Sciatic nerve (tissue), 2 donors: ENCODE measurements at places on chromosomes 4 and X. TPM values are rescaled to one million over a fixed set of nuclear protein-coding genes. Genes with fewer than 3 reads are reported as not detected.

DNA sequence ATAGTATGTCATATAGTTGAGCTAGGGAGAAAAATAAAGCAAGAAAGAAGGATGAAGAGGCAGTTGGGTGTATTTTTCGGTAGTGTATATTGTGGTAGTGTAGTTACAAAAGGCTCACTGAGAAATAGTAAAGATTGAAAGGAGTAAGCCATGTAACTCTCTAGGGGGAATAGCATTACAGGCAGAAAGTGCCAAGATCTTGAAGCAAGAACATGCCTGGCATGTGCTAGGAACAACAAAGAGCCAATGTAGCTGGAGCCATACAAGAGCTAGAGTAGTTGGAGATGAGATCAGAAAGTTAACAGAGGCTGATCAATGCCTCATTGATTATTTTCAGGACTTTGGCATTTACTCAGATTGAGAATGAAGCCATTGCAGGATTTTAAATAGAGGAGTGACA is 3.0 kb downstream of the ABCE1 start:
- DNase-seq, result no peak

DNA sequence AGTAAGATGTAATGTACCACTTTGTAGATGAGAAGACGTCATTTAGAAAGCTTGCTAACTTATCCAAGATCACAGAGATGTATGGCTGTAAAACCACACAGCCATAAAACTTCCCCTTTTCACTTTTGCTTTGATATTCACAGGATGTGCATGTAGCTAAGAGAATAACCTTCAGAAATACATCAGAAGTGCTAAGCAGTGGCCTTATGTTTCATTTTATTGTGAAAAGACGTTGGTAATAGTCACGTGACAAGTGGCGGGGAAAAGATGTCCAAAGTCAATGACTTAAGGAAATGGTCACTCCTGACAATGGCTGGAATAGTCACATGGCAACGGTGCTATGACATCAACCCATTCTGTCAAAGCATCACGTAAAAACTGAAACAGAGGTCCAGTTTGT is 12.9 kb upstream of the WDR17 start:
- DNase-seq, result no peak

DNA sequence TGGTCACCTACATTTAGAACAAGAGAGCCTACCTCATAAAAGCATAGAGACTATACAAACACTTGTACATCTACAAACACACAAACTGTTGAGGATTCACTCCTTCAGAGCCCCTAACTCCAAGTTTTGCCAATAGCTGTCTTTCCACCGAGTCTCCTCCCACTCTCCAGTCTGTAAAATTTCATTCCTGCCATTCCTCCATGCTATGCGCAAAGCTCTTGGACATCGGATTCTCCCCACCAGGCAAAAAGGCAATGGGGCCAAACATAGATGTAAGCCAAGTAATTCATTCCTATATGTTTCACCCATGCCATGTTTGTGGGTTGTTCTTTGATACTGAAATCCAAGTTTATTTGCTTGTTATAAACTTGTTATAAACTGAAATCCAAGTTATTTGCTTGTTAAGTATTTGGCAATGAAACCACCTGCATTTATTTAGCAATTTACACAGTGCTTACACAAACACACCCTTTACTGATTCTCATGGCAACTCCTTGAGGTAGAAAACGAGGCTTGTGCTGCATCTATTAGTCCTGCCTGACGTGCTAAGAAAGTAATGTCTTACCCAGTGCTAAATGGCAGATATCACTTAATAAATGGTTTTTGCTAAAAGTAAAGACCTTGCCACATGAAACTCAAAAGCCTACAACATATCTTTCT is 91.1 kb downstream of the SCFD2 start:
- DNase-seq, result no peak

DNA sequence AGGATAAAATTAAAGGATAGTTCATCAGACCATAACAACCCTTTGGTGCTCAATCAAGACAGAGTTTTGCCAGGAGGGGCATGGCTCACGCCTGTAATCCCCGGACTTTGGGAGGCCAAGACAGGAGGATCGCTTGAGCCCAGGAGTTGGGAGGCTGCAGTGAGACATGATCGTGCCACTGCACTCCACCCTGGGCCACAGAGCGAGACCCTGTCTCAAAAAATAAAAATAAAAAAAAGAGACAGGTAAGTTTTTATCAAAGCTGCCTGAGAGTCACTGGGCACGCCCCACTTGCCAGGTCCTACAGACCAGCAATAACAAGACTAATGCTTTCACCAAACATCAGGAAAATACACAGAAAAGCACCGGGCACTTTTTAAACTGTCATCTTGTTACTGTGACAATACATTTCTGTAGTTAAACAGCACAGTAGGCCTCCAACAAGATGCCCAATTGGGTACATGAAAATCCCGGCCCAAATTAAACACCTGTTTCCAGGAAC is 765 bp downstream of the CFAP97 start:
- DNase-seq, result no peak

DNA sequence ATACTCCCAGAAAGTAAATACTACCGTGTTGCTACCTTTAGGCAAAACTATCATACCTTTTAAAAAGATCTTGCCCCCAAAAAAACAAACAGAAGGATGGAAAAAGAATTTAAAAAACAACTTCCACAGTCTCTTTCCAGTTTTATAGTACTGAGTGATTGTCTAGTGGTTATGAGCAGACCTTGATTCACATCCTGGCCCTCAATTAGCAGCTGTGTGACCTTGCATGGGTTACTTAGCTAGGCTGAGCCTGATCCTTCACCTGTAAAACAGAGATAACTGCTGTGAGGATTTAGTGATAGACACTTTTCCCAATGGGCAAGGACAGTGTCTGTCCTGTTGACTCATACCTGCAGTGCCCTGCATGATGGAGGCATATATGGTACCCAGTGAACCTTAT is 49.0 kb downstream of the SMAD1 start:
- no peak for DNase-seq

DNA sequence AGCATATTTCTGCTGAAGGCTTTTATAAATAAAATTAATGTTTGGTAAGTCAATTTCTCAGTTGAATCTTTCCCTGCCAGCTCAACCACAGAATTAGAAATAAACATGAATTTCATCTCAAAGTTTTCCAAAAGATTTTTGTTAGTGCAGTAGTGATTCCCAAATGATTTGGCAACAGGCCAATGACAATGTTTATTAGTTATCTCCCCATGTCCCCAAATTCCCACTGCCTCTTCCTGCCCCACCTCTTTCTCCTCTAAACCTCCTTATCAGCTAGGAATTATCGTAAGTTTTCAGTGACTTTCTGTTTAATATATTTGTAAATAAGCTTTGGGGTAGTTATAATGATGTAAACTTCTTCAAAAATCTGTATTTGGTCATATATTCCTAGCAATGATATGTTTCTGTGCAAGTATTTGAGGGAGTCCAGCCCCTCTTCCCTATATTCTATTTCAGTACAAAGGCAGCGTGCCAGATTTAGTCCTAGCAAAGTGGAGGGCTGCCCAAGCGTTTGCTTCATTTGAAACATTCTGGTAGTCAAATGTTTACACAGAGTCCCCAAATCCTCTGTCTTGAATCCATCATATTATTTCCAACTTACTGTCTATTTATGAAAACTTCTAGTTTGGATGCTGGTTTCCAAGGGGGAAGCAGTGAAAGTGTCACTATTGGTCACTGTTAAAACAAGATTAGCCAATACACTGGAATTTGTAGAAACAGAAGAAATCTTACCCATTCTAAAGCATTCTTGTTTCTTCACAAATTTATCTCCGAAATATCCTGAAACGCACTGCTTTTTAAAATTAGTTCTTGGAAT is 33.7 kb upstream of the ANKRD50 start:
- DNase-seq, result no peak

DNA sequence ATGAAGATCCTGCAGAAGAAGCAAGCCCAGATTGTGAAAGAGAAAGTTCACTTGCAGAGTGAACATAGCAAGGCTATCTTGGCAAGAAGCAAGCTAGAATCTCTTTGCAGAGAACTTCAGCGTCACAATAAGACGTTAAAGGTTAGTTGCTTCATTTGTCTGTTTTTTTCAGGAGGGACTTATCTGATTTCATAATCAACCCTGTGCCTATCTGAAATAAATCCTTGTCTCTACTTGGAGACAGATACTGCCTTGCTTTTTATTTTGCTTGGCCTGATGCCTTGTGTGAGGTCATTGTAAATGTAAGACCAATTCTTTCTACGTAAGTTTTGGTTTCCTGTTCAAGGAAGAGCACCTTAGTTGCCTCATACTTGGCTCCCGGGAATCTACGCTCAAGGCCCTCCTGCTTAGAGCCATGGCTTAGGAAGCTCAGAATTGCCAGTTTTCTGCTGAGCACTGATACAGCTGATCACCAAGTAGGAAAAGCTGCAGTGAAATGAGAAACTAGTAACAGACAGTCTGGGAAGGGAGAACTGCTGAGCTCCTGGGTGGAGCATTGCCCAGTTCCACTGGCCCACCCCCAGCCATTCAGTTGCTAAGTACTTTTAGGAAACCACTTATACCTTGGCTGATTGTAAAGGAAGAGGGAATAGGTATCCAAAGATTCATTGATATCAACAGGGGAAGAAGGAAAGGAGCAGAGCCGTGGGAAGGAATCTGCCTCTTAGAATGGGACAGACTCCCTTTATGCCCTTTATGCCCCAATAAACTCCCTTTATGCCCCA is 41.8 kb downstream of the RBBP7 start:
- DNase-seq, result no peak

DNA sequence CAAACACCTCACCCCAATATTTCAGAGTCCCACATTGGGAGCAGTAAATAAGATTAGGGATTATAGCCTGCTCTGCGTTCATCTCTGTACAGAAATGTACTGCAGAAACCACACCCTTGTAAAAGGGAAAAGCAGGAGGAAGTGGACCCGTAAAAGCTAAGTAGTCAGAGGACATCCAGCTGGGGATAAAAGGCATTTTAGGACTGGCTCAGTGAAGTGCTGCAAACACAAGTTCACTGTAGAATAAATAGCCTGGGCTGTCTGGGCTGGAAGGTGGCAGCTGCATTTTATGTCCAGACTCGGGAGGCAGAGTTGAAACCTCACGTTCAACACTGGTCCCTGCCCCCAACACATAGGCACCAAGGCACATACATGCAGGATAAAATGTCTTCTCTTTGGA is 178.7 kb upstream of the FAT1 start:
- no peak for DNase-seq

- DNase-seq, result no peak
Observed at GRCh38 chr4:124903995-124904722, 191.6 kb upstream of the ANKRD50 start.

- no peak for DNase-seq
Observed at GRCh38 chr4:6941796-6942195, 32.2 kb downstream of the TBC1D14 start.

DNA sequence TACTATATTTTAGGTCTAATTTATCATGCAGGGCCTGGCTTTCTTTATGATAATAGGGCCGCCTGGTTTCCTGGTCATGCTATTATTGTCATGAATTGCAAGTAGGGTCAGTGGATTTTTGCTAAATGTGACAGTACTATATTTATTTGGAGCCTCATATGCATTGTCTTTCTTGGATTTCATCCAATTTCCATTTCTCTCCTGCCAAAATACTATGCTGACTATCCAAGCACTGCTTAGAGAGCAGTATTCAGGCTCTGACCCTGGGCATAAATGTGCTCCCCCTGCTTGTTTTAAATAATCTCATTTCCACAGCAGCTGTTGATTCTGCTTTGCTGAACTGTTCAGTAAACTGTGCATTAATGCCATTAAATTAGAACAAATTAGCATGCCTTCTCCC is 269.3 kb downstream of the GPM6A start:
- DNase-seq, result no peak

GRCh38 chrX:133516686-133517085 is 101.4 kb upstream of the GPC4 start:
- no peak for DNase-seq

GRCh38 chr4:54016504-54016903 is 47.9 kb downstream of the CHIC2 start:
- no peak for DNase-seq

DNA sequence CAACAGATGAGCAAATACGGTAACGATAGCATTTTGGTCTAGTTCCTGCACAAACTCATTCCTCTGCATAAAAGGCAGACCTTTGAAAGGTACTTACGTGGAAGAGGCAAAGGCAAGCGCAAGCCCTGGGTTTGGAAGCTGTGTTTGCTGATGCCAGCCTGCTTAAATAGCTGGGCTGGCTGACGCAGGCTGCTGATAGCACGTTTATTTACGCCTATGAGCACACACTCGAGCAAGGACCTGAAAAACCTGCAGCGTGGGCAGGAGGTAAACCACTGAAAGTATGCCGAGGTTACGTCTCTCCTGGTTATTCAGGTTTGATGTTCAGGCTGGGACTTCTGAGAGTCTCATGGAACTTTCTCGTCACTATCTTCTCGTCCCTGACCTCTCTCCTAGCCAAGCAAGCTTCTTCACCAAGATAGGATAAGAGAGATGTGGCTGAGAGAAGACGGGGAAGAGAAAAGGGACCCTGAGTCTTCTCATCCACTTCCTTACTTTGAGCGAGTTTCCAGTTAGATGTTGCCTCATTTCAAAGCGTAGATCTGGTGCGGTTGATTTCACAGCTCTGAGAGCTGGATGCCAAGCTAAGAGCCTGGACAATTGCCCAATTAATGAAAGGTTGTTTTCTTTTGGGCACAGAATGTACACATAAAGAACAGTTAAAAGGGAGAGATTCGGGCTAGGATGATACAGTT is at the start of gene HOPX:
TSS of gene HOPX (minus strand) at position 139 of the 695 bp plus-strand sequence. CDS start 23,480 bp downstream, outside the sequence.
- DNase-seq, result no peak

TRIM75 gene
- not detected for total RNA-seq

BEX4 gene
- total RNA-seq, result 38.9 TPM

PDLIM3 gene
- total RNA-seq, result 9.8 TPM

CSAG2 gene
- total RNA-seq, result not detected

NDUFA1 gene
- 57.5 TPM for total RNA-seq

STBD1 gene
- 3.9 TPM for total RNA-seq

HNRNPDL gene
- total RNA-seq, result 238 TPM

BTK gene
- total RNA-seq, result 9.7 TPM

ADAM29 gene
- total RNA-seq, result not detected

PHKA1 gene
- total RNA-seq, result 2.8 TPM

KDR gene
- total RNA-seq, result 60.7 TPM

ACE2 gene
- total RNA-seq, result not detected

TCEAL2 gene
- 6.2 TPM for total RNA-seq

FAM9C gene
- total RNA-seq, result not detected

ASB12 gene
- total RNA-seq, result not detected

SOX3 gene
- not detected for total RNA-seq
